Small intestine (tissue), 16 donors: ENCODE measurements at places on chromosomes 6 and 20.
A peak's percentile ranks its signal among the peaks of the same experiment; 100 is the strongest.

- no peak for DNase-seq
Observed at GRCh38 chr6:154234019-154234772, 122.4 kb downstream of the IPCEF1 start.

DNA sequence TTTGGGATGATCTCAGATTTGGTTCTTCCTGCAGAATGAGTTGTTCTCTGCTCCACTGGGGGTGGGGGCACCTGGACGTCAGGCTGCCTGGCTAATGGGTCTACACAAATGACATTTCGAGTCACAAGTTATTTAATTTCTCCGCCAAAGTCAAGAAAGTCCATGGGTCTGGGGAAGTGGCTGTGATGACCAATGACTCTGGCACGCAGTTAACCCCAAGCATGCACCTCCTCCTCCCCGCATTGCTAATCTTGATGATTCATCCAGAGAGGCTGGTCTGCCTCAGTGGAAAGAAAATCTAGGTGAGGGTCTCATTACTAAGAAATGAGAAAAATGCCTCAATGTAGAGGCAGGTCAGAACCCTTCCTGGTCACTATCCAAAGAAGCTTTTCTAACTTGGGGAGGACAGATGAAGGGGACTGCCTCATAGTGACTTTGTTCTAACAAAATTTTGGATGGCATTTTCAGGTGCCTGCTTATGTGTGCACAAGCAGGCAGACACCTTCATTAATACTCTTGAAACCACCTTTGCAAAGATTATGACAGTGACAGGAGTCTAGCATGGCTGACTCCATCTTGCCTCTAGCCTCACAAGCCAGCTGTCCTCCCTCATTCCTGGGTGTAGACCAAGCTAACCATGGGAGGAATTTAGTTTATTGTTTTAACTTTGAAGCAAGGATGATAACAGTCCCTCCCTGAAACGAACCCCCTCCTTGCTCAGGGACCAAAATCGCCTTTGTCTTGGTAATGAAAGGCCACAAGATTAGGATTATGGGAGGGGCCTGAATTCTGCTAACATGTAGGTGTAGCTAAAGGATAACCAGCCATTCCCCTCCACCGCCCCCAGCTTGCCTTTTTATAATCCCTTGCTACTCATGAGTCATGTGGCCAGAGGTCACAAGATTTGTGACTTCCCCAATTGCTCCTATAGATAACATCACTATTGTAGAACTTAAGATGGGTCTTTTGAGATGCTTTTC is 98.6 kb upstream of the MRPS10 start:
- DNase-seq: peak; percentile 85

DNA sequence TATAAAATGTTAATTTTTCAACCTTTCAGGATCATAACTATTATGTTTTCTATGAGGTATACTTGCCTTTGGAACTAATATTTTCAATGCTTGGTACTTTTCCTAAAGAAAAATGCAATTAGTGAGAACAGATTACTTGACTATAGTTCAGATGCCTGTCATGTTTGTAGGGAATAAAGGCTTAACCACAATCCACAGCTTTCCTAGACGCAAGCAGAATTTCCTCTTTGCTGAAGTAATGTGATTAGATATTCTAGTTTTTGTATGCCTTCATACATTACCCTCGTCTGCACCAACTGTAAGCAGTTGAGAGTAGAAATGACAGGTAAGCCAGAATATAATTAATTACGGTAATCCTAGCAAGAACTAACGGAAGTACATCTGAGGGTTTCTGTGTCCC is 581.4 kb upstream of the MMS22L start:
- DNase-seq: no peak

DNA sequence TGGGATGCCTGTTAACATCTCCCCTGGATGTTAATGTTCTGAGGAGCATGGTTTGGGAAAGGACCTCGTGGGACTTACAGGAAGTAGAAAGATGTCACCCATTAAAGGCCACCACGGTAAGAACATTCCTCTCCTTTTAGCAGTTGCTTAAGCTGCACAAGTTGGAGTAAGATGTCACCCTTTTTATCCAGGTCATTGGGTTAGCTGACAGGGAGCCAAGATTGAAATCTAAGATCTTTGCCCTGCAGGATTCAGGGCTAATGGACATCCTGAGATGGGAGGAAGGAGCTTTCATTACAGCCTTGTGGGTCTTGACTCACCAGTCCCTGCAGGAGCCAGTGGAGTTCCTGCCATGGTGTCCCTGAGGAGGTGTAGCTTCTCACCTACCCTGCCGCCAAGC is 22.1 kb downstream of the PABPC1L start:
- no peak for DNase-seq

DNA sequence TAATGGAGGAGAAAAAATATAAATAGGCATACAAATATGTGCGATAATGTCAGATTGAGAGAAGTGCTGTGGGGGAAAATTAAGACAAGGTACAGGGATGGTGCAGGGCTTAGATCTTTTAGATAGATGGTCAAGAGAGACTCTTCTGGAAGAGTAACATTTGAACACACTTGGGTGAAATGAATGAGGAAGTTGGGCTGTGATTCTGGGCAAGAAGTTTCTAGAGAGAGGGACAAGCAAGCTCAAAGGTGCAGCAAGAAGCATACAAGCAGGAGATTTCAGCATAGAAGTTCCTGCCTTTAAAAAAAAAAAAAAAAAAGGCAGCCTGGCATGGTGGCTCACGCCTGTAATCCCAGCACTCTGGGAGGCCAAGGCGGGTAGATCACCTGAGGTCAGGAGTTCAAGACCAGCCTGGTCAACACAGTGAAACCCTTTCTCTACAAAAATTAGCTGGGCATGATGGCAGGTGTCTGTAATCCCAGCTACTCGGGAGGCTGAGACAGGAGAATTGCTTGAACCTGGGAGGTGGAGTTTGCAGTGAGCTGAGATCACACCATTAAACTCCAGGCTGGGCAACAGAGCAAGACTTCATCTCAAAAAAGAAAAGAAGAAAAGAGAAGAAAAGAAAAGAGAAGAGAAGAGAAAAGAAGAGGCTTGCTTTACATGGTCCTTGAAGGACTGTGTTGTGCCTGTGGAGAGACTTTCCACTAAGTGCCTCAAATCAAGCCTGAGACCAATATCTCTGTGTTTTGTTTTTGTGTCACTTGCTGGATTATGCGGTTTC is 9.7 kb upstream of the CD83 start:
- no peak for DNase-seq

- DNase-seq: no peak
Observed at GRCh38 chr6:99836471-99836870, 157.6 kb downstream of the MCHR2 start.

DNA sequence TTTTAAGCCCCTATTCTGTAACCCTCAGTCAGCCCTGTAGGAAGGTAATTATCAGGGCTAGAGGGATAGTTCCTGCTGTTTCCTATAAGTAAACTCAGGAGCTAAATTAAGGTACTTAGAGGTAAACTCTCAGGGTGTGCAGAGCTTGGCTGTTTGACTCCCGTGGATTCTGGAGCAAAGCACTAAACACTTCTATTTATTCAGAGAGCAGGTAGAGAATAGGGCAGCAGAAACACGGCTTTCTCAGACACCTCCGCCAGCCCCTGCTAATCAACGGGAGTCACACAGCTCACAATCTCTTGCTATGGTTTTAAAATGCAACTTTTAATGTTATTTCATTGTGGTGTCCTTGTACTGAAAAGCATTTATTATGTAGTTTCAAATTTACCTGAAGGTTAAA is 21.8 kb downstream of the PRKN start:
- no peak for DNase-seq

DNA sequence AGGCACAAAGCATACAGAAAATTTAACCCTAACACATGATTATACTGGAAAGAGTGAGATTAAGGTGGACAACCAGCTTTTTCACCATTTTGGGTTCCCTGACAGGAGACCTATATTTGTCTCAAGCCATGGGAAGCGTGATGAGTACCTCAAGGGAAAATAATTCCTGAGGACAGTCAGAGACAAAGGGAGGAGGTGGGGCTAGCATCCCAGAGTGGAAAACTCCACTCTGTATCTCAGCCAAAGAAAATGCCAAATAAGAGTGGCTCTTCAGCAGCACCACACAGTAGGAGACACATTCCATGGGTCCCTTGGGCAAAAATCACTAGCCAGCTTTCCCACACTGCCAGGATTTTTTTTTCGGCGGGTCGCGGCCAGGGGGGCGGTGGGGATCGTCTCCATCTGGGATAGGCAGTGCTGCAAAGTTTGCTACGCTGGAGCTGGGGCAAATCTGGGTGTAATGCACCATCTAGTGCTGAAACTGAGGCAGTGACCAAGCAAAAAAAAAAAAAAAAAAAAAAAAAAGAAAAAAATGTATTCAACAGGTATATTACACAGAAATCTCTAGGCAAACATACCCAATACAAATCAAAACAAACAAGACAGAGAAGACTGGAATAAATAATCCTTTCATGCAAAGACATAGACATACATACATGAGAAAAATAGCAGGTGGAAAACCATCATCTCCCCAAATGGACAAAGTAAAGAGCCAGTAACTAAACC is 77.3 kb upstream of the SLC35F1 start:
- DNase-seq: no peak

- no peak for DNase-seq
Observed at GRCh38 chr6:300026-300425, 7.7 kb downstream of the DUSP22 start.

- DNase-seq: no peak
Observed at GRCh38 chr6:43990275-43990626, 137.0 kb downstream of the MRPL14 start.

GRCh38 chr6:44056392-44057237 is 70.6 kb downstream of the MRPL14 start:
- DNase-seq: no peak

DNA sequence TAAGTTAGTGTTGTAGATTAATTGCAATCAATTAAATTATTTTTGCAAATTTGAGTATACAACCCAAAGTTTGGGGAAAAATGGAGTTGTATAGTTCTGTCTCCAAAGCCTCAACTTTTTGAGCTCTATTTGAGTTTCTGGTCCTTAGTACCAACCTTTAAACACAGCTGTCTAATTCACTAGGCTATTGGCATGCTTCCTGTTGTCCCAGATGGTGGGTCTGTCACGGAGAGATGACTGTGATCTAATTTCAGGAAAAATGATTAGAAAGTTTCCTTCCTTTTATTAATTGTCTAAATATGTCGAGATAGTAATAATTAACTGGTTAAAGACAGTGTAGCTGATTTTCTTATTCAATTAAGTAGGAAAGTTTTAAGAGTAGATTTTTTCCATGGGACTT is 109.6 kb downstream of the SCAF8 start:
- DNase-seq: no peak

DNA sequence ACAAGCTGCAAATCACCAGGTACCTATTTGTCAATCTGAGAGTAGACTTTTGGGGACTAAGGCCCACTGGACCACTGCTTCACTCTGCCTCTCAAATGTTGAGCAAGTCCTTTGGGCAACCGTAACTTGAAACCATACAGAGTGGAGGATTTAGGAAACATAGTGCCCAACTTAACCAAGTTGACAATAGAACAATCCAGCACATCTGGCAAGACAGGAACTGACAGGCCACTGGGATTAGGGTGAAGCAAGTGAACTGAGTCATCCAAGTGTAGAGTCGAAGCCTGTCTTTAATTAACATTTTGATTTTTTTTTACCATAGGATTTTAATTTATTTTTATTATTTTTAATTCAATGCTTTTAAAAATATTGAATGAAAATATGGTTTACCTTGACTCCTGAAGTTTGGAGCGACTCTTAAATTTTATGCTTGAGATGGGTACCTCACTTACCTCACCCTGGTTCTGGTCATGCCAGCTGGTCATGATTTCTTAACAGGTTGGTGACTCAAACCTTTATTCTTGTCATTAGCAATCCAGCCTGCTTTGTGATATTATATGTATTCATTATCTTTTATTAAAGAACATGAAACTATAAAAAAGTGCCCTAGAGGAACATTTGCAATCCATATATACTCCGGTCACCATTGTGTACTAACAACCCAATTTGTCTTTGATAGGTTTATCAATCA is 312.1 kb upstream of the DEFB112 start:
- DNase-seq: no peak

GRCh38 chr6:41965429-41966213 is 24.0 kb upstream of the CCND3 start:
- no peak for DNase-seq

- DNase-seq: peak; percentile 85
Observed at GRCh38 chr20:45097485-45098102, 3.3 kb downstream of the KCNS1 start.

DNA sequence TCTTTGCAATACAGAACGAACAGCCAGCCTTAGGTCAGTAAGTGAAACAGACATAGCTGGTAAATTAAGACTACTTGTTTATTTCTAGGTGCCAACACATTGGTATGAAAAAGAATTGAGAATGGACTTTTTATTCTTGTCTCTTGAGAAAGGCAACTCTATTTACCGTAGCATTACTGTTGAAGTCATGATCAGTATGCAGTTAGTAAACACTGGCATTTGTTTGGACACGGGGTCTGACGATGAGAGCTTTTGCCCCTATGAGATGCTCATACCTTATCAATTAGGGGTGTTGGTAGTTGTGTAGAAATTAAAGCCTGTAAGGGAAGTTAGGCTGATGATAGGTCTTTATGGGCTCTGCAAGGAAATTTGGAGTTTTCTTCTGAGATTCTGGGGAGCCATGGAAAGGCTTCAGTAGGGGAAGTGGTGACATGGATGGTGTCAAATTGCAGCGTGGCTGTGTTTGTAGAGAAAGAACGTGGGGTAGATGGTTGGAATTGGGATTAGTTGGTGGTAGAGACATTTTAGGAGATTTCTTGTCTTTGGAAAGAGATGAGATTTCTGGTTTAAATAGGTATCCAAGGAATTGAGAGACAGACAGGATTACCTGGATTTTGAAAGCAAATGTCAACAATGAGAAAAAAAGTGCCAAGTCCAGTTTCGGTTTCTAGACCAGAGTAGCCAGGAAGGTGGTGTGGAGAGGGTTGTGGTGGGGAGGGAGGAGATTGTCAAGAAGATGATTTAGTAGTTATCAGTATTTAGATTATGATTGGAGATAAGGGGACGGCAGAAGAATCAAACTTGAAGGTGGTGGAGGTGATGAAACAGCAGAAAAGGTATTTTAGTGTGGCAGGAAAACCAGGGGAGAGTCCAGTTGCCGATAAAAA is 116.6 kb downstream of the JARID2 start:
- DNase-seq: peak; percentile 51

- DNase-seq: no peak
Observed at GRCh38 chr20:62591591-62591990, 50.7 kb upstream of the SLCO4A1 start.

DNA sequence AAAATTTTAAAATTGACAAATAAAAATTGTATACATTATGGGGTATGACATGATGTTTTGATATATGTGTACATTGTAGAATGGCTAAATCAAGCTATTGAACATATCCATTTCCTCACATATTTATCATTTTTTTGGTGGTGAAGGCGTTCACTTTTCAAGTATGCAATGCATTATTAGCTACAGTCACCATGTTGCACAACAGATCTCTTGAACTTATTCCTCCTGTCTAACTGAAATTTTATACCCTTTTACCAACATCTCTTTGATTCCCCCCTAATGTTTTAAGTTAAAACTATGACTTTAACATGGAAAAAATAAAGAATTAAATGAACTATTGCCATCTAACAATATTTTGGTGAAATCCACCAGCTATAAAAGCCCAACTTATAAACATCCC is 65.2 kb upstream of the UST start:
- no peak for DNase-seq

GRCh38 chr6:3584606-3585005 is 127.8 kb upstream of the SLC22A23 start:
- DNase-seq: peak; percentile 19
